Hepatic stellate cell (primary cell): ENCODE measurements at places on chromosomes 6 and 20.

DNA sequence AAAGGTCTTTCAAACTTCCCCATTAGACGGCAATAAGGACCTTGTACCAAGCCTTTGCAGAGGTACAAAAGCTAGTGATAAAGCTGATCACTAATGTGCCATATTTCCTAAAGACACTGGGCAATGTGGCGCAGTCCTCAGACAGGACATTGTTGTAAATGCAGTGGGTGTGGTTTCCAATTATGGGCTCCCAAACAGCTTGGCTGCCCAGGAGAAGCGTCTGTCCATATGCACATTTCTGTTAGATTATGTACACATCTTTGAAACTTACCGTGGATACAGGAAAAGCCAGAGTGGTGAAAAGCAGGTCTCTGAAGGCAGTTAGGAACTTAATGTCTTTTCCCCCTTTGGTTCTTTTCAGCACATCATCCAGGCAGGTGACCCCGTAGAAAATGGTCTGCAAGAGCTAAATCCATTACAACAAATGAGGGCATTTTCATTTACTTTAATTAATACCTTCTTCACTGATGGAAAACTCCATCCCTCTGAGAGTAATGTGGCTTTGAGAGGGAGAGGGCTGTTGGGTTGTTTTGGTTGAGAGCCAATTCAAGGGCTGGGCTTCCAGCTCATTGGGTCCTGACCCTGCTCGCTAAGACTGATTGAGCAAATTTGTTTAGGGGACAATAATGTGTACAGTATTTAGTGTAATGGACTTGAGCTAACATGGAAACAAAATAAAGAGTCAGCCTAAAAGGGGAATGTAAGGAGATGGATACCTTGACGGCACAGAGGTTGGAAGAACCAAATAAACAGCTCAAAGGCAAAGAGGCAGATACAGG, 10.4 kb downstream of the ADTRP start:
- DNase-seq = no peak

- no peak for DNase-seq
Observed at GRCh38 chr20:34680586-34681175, 3.8 kb upstream of the PIGU start.

DNA sequence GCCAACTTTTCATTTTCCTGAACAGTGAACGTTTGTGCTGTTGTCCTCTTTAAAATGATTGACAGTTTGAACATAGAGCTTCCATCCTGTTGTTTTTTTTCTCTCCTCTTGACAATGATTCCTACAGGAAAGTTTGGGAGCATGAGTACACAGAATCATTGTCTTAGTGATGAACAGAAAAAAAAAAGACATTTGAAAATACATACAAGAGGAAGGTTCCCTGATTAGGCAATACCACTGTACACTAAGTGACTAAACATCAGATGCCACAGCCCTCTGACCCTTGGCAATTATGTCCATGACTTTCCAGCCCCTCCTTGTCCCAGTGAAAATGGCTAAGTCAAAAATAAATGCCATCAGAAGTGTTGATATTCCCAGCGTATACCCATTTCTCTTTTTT, 71.5 kb downstream of the RTN4IP1 start:
- DNase-seq = no peak

DNA sequence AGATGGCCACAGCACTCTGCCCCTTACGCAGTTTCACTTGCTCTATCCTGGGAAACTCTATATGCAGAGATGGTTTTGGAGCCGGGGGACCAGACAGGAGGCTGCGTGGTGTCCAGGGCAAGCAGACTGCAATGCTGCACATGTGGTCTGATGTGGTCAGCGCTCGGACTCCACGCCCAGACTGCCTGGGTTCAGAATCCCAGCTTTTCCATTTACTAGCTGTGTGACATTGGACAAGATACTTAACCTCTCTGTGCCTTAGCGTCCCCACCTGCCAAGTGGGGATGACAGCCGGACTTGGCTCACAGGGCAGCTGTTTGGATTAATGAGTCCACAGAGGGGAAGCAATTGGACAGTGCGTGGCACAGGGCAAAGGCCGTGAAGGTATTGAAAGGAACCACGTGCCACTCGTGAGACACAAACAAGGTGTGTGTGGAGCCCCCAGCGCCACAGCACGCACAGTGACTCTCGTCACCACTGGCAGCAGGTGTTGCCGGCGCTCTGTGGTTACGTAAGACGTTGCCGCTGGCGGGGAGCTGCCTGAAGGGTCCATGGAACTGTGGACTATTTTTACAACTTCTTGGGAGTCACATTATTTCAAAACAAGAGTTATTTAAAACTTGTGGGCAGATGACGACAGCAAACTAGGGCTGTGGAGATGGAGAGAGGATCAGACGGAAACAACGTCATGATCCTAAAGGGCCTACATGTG, 201.4 kb downstream of the PREX1 start:
- DNase-seq = peak; percentile 38

GRCh38 chr20:50574586-50574985, 64.4 kb downstream of the PTPN1 start:
- no peak for DNase-seq

DNA sequence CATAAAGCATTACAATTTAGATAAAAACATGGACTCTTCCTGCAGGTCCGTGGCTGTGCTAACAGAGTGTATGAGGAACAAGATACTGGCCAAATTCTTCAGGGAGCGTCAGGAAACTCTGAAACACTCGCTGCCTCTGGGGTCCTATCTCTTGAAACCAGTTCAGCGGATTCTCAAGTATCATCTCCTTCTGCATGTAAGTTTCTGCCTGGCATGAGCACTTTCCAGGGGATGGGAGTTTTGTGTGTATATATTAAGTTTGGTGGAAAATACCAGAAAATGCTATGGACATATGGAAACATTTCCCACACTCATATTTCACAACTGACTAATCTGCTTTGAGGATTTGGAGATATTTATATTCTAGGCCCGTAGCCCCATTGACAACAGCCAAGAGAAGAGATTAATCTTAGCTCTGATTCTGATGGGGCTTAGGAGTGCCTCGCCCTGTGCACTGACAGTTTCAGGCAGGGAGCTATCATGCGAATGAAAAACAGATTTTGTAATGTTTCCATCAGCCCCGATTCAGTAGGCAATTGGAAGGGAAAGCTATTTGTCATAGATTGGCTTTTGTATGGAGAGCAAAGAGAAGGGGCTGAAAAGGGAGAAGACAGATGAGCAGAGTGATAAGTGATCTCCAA, 64.7 kb upstream of the MTHFD1L start:
- no peak for DNase-seq

GRCh38 chr6:41284726-41285125, 1.8 kb downstream of the TREM1 start:
- DNase-seq = peak; percentile 13

GRCh38 chr6:143232849-143233248, 172.2 kb downstream of the AIG1 start:
- peak; percentile 17 for DNase-seq

GRCh38 chr6:37285861-37286311, 27.9 kb upstream of the TMEM217 start:
- no peak for DNase-seq

GRCh38 chr6:28488916-28489365, 26.7 kb downstream of the GPX6 start:
- no peak for DNase-seq

DNA sequence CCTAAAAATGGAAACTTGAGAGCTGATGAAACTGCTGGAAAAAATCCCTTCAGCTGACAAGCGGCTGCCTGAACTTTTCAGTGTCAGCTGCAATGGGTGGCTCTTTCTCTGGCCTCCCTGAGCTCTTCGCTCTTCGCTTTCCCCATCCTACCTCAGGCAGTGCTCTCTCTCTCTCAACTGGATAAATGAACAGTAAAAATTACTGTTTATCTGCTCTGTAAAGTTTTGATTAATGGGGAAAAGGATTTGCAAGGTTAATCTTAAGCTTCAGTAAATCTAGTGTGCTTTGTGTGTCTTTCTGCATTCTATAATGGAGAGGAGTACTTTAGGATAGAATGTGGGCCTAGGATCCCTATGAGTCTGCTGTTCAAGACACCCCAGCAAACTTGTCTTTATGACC, 35.1 kb downstream of the TMEM14A start:
- no peak for DNase-seq

DNA sequence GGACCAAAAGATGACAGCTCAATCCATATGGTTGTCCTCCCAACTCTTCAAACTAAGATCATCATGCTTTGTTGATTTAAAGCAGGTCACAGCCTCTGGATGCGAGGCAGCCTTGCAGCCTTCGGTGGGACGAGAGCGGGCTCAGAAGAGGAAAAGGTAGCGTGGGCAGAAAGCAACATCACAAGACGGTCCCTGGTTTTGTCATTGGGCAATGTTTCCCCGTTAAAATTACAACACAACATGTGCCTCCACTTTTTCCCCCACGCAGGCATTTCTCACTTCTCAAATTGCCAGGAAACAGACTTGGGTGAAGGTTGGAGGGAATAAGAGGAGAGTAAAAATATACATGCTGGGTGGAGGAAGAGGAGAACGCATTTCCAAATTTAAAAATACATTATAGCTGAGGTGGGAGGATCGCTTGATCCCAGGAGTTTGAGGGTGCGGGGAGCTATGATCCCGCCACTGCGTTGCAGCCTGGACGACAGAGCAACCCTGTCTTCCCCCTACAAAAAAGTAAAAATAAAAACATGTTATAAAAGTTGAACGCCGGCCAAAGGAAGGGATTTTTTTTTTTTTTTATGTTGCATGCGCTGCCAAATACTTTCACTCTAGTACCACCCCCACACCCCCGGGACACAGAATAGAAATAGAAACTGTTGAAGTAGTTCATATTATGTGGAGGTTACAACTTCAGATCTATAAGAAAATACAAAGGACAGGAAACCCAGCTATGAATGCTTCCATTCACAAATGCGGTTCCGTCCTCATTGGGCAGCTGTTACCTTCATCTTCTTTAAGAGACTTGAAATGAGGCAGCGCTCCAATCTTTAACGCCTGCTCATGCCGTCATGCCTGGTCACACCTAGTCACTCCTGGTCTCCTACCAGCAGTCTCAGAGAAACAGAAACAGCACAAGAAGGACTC, 13.9 kb upstream of the NAA20 start:
- no peak for DNase-seq

GRCh38 chr6:5837323-5837722, 169.4 kb downstream of the NRN1 start:
- no peak for DNase-seq

GRCh38 chr20:51803148-51803854, 980 bp upstream of the SALL4 start:
- no peak for DNase-seq

DNA sequence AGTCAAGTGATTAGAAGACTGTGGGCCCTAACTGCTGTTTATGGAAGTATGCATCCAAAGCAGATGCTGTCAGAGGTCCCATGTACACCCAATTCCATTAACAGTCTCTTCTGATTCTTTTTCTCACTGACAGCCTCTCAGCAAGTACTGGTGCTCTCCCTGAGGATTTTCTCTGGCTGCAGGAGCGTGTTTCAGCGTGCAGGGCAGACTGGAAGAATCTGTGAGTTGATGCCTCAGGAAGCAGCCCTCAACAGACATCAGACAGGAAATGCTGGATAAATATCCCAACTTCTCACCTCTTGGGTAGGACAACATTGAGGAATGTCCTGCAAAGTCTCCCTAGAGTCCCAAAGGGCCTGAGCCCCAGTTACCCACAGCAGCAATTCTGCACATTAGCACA, 40.8 kb downstream of the ANKEF1 start:
- no peak for DNase-seq

DNA sequence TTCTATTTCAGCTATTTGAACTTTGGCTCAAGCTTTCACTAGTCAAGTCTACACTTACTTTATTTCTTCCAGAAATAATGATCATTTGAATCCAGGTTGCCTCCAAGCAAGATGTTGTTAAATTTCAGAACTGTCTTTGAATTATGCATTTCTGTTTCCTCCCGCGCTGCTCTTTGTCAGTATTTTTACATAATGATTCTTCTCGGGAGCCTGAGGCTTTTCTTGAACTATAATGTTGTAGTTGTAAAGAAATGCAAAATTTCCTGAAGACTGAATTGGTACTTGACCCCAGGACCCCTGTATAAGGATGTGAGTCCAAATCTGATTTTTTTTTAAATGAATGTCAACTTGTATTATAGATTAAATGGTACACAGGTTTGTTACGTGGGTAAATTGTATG, 80.4 kb downstream of the ARMC2 start:
- no peak for DNase-seq

DNA sequence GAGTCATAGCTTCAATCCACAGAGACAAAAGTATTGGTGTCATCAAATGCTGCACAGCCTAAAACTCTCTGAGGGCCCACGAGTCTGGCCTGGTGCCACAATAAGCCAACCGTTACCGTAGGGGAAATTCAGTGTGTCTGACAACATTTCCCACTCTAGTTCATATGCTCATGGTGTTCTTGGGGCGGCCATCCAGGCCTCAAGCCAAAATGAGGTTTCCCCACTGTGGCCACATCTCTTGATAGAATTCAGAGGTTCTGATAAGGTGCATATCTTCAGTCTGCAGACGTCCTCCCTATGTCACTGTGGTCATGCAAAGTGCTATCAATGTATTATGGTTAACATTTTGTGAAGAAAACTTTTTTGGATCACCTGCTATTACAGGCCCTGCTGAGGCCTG, 627.7 kb downstream of the QKI start:
- DNase-seq = no peak

GRCh38 chr6:86010915-86011786, 368.5 kb upstream of the SYNCRIP start:
- no peak for DNase-seq

DNA sequence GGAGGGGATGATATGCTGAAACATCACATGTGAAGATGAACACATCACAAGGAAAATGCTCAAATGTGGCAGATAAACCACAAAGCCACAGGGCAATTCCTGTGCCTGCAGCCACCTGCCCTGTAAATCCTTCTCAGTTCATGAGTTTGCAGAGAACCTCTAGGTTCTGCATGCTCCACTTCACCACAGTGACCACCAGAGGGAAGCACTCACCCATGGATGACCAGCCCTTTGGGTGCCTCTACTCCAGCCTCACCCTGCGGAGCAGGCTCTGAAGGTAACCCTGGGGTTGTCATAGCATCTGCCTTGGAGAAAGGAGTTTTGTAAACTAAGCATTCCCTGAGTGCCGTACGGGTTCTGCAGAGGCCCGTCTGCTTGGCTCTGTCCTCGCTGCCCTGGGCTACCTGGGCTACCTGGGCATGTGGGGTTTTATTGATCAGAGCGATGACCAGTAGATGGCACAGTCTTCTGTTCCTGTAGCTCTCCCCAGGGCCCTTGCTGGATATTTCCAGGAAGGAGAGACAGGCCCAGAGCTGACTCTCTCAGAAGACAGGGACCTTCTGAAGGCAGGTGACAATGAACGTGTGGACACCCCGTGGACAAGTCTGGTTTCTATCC, 31.7 kb upstream of the CST1 start:
- DNase-seq = peak; percentile 46

- no peak for DNase-seq
Observed at GRCh38 chr20:63352811-63353221, 8.3 kb downstream of the CHRNA4 start.

GRCh38 chr20:58168843-58169242, 59.6 kb downstream of the ANKRD60 start:
- no peak for DNase-seq

GRCh38 chr20:20303742-20304141, 64.2 kb upstream of the INSM1 start:
- no peak for DNase-seq
